ENCODE measurements at places on chromosomes 5 and 9.
A peak's percentile ranks its signal among the peaks of the same experiment; 100 is the strongest.

- no peak for DNase-seq
Measured at GRCh38 chr5:107919361-107919760, 248.6 kb upstream of the EFNA5 start.

DNA sequence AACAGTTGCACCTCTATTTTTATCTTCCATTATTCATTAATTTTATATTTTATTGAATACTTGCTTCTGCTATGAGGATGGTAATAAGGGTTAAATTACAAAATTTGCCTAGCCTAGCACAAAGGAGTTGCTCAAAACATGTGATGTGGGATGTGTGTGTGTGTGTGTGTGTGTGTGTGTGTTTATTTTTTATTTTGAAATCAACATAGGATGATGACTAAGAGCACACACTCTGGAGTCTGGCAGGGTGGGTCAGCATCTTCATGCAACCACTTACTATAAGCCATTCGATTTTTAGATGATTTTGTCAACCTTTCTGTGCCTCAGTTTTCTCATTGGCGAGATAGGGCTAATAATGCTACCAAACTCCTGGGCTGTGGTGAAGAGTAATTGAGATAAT lies 57.7 kb upstream of the MAMDC2 start:
- DNase-seq, result no peak

GRCh38 chr9:22446950-22447617 lies 460 bp downstream of the DMRTA1 start:
- DNase-seq, result peak; percentile 17

DNA sequence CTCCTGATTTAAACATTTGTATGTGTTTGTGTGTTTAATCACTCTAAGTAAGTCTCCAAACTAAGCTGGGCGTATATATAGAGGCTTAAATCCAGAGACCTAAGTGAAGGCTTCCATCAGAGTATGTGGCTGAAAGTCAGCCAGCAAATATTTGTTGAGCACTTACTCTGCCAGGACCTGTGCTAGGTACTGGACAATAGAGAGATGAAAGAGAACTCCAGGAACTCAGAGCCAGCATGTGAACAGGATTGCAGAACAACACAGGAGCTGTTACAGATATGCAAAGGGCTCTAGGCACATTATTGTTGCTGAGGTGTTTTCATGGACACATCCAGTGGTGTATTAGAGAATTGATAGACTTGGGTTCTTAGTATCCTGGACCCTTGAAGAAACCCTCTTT lies 4.7 kb upstream of the BNIP1 start:
- no peak for DNase-seq

DNA sequence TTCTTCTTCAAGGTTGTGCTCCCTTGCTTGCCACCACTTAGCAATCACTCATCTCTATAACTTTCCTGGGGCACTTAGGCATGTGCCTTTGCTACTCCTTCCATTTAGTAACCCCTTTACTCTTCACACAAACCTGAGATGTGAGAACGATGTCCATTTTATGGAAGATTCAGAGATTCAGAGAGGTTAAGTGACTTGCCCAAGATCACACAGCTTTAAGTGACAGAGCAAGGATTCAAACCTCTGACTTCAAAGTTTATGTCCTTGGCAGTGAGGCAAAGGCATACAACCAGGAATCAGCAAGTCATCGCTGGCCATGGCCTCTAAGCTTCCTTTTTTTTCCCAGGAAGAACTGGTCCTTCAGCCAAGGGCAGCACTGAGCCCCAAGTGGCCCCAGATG lies 56.0 kb upstream of the GALNT10 start:
- DNase-seq, result no peak

DNA sequence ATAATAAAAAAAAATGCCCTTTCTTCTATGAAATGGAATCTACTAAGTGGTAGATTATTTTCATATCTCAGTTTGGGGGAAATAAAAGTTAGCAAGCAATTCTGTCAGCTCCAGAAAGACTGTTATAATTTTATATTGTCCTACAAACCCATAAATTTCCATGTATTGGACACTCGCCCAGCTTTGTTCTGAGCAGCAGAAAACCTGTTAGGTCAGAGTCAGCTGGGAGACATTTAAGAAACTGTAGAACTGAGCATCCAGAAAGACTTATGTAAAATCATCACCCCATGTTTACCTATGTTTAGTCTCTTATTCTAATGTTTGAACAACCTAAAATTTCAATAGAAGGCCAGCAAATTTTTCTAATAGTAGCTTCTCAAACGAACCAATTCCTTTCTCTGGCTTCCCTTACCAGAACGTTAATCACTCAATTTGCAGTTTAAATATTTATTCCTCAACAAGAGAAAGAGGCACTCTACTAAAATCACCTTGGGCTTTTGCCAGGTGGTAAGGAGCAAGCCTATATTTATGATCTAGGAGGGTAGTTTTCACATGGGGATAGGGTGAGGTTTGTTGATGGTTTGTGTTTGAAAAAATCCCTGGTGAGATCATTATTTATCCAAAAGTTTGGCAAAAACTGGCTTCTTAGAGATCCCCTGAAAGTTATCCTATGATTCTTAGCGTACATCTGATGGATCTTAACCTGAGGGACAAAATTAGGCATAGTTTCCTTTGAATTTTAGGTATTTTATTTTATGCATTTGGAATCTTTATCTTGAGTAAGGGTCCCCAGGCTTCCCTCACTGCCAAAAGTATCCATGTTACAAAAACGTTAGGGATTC lies 34.4 kb downstream of the MACROH2A1 start:
- no peak for DNase-seq

GRCh38 chr5:138664276-138664943 lies 88.8 kb upstream of the CTNNA1 start:
- DNase-seq, result no peak

- DNase-seq, result no peak
Measured at GRCh38 chr9:82255481-82256176, 267.1 kb downstream of the SPATA31D1 start.

- DNase-seq, result no peak
Measured at GRCh38 chr5:178428341-178429155, 161.6 kb downstream of the COL23A1 start.

DNA sequence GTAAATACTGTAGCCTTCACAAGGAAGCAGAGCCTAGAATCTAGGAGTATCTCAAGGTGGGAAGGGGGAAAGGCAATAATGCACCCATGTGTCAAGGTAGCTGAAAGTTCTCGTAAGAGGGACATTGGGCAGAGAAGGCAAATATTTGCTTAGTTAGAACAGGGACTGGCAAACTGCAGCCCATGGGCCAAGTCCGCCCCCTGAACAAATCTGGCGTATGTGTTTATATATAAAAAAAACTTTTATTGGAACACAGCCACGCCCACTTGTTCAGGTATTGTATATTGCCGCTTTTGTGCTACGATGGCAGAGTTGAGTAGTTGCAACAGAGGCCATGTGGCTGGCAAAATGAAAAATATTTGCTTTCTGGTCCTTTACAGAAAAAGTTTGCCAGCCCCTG lies 16.1 kb downstream of the KCNN2 start:
- DNase-seq, result no peak

GRCh38 chr5:5132234-5132633 lies 7.9 kb upstream of the ADAMTS16 start:
- DNase-seq, result no peak

- DNase-seq, result no peak
Measured at GRCh38 chr5:73764586-73764985, 138.6 kb downstream of the ARHGEF28 start.

DNA sequence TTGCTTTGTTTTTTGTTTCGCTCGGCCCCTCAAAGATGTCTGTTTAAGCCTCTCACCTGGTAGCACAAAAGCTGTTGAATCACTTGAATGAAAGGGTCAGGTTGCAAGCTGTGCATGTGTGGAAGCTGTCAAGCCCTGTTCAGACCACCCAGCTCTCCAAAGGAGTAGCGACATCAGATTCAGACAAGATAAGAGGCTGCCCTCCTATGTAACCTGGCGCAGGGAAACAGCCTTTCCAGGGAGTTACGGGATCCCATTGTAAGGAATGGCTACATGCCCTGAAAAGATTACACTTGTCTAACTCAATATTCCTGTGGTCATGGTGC lies 2.9 kb downstream of the FREM1 start:
- DNase-seq, result no peak

GRCh38 chr9:94900222-94901018 lies 173.9 kb downstream of the AOPEP start:
- no peak for DNase-seq

DNA sequence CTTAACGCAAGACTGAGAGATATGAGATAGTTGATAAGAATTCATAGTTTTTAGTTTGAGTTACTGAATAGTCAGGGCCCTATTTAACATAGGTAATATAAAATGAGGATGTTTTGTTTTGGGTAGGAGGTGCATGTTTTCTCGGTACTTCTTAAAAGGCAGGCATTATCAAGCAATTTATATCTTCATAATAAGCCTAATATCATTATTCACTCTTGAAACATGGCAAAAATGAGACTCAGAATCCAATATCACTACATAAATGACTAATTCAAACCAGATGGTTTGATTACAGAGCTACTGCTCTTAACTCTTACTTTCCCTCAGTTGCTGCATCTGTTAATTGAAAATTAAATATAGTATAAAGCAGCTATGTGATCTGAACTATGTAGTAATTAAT lies 2038.7 kb downstream of the EFNA5 start:
- DNase-seq, result no peak

DNA sequence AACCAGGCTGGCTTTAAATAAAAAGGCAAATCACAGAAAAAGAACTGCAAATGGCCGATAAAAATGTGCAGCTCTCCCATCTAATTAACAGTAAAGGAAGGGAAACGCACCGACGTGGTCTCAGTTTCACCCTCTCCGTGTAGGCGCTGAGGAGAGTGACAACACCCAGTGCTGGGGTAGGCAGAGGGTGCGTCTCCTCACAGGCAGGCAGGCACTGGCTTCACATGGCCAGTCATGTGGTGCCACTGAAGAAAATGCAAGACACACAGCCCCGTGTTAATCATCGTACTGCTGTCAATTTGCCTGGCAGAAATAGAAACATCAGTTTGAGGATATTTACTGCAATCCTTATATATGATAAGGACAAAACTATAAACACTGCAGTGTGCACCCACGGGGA lies 178.4 kb downstream of the FANCC start:
- no peak for DNase-seq

DNA sequence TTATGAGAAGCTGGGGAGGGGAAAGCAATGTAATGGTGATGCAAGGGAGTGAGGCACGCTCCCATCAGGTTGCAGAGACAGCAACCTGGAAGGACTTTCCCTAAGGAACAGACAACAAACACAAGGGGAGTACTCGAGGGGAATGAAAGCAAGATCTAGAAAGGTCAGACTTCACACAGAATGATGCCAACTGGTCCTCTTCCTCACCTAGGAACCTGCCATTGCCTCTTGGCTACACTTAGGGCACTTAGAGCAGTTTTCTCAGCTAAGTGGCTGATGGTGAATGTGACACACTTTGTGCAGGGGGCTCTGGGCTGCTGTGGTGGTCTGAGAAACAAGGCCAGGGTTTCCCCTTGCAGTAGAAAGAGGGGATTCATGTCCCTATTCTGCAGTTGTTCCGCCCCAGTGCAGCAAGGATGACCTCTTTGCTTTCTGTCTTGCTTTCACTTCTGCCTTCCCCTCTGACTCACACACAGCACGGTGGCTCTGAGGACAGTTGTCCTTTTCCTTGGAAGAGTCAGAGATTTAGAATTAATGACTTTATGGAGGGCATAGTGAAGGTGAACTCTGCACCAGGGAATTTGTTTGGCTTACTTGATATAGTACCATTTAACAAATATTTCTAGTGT lies 394.0 kb upstream of the KLF4 start:
- no peak for DNase-seq

GRCh38 chr9:99559776-99560175 lies 261.9 kb upstream of the NR4A3 start:
- DNase-seq, result no peak

Measured in HL-60 (cell line).